Choroid plexus epithelial cell (primary cell): ENCODE measurements at places on chromosomes 2 and 18.
A peak's percentile ranks its signal among the peaks of the same experiment; 100 is the strongest.

DNA sequence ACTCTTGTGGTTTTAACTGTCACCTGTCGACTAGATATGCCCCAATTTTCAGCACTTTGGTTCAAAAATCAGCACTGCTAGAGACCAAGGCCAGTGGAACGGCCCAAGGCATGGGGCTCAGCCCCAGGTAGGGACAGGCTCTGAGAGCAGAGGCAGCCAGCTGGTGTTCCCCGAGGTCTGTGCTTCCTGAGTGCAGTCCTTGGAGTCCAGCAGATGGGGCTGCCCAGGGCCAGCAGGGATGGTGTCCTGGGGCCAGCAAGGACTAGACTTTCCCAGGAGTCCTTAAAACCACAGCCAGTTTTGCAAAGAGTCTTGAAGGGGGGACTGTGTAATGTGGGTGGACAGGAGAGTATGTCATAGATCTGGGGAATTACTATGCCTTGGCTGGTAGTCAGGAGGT, 56.3 kb downstream of the POMC start:
- DNase-seq = no peak

DNA sequence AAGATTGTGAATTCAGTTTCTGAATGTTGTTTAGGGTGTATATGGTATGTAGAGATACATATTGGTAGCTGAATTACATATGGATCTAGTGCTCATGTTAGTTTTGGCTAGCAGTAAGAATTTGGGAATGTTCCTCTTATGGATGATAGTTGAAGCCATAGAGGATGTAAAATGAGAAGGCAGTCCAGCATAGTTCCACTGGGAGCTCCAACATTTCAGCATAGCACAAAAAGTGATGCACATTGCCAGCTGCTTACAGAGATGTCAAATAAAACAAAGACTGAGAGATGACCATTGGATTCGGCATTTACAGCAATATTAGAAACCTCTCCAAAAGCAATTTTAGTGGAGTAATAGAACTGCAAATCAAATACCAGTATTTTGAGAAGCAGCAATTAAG, 77.4 kb downstream of the EML4 start:
- DNase-seq = no peak

DNA sequence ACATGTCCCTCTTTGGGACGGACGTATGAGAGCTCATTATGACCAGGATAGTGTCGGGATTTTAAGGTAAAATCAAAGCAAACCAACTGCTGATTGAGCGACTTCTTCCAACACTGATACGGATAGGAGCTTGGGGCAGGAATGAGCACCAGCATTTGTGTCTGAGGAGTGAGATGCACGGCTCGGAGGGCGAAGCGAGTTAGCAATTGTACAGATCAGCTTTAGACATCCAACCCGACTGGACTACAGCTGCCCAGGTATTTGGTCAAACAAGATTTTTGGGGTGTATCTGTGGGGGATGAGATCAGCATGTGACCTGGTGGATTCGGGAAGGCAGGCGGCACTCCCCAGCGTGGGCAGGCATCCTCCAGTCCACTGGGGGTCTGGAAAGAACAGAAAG, 76.1 kb downstream of the NDUFA10 start:
- no peak for DNase-seq

GRCh38 chr2:151543876-151544275, 134.2 kb downstream of the RIF1 start:
- no peak for DNase-seq

GRCh38 chr2:73253400-73253799, 19.3 kb downstream of the CCT7 start:
- DNase-seq = no peak

DNA sequence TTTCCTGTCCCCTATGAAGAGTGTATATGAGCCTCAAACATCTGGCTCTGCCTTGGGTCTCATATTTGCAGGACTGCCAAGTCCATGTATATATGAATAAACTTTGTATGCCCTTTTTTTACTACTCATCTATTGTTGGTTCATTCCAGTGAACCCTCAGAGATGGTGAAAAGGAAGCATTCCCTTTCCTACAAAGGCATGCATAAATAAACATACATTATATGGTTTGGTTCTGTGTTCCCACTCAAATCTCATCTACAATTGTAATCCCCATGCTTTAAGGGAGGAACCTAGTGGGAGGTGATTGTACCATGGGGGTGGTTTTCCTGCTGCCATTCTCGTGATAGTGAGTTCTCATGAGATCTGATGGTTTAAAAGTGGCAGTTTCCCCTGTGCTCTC, 534.2 kb downstream of the SPAG16 start:
- peak; percentile 7 for DNase-seq

- peak; percentile 80 for DNase-seq
These were observed 819 bp upstream of the KLF11 start for GRCh38 chr2:10042301-10043161.

GRCh38 chr2:66701251-66701650, 266.3 kb downstream of the MEIS1 start:
- DNase-seq = no peak

DNA sequence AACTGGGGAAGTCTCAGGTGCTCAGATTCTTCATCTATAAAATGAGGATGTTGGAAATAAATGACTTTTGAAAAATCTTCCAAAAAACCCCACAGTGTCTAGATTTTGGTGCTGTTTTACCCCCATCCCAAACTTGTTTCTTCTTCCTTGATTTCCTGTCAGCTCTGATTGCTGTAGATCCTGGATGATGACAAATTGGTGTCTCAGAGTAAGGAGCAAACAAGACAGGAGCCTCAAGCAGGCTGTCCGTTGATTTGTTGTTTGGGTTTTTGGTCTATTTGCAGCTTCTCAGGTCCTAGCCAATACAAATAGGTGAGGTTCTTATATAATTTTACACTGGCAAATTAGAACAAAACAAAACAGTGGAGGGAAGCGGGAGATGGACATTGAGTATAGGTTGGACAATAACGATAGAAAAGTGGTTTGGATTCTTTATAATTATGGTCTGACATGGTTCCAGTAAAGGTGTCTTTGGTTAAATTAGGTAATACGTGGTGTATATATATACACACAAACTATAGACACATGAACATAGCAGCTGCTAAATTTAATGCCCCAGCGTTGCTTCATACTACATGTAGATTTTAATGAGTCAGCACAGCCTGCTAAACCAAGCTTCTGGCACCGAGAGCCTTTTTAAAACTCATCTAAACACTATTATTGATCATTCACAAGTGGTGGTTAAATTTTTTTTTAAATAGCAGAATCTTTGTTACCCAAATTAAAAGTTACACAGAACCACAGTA, 142.5 kb downstream of the FMNL2 start:
- no peak for DNase-seq
